Nephron progenitor cell (in vitro differentiated cells): ENCODE measurements at places on chromosomes 1 and 21.

DNA sequence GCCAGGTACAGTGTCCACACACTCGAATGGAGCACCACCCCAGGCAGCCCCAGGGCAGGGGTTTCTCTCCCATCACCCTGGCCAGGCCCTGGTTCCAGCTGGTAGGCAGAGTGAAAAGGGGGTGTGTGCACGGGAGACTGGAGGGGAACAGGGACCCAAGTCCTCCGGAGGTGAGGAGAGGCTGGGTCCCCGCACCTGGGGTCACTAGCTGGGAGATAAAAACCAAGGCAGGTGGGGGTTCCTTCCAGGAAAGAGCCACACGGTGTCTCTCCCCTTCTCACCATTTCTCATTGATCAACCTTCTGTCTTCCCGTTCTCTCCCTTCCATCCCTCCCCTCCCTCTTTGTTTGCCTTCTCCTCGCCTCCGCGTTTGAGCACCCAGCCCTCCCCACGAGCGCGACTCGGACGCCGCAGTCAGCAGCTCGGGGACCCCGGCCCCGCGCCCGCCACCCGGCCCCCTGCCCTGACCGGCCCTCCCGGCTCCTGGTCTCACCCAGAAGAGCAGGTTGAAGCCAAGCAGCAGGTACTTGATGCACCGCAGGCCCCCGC, 358 bp downstream of the TSPAN2 start:
- DNase-seq, result no peak

- DNase-seq, result no peak
Measured at GRCh38 chr1:107707111-107707510, 257.9 kb downstream of the VAV3 start.

GRCh38 chr1:40784141-40784770, 669 bp downstream of the KCNQ4 start:
- DNase-seq, result peak; percentile 47

DNA sequence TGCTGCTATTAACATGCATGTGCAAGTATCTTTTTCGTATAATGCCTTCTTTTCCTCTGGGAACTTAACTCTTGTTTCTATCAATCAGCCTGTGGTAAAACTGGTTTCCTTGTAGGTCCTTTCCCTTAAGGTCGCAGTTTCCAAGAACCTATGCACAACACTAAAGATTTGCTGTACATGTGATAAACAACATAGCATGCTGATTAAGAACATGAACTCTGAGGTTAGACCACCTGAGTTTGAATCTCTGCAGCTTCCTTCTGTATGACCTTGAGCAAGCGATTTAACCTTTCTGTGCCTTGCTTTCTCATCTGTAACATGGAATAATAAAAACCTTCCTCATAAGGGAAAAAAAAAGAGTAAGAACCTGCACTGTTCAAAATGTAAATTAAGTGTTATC, 186.4 kb downstream of the RYR2 start:
- DNase-seq, result no peak

DNA sequence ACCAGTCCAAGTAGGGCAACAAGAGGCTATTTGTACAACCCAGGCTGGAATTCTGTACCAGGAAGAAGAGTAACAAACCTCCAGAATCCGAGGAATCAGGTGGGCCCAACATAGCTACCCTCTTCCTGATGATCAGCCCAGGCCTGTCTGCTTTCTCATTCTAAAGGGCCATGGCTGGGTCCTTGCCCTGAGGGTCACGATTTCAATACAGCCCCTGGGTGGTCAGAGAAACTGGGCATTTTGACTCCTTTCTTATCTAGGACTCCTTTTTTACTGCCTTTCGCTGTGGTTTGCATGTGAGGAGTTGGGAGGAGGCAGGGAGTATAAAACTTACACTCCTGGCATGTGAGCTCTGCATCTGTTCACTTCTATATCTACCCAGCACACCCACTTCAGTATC, 164.9 kb upstream of the COA6 start:
- DNase-seq, result no peak

DNA sequence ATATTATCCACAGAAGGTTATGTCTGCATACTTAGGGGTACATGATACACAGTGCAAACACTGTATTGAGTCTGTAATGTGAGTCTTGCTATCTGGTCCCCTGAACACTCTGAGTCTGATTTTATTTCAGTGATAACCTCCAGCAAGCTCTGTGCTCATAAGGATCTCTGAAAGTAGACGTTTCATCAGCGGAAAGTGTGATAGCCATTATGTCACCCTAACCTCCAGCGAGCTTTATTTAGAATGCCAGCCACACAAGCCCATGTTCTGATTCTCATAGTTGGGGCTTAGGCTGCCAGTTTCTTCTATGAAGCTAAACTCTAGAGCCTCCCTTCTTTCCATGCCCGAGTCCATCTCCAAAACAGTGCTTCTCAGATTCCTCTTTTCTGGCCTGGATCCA, 3.3 kb downstream of the NR5A2 start:
- DNase-seq, result no peak

GRCh38 chr1:30328401-30329262, 394.8 kb downstream of the MATN1 start:
- no peak for DNase-seq

DNA sequence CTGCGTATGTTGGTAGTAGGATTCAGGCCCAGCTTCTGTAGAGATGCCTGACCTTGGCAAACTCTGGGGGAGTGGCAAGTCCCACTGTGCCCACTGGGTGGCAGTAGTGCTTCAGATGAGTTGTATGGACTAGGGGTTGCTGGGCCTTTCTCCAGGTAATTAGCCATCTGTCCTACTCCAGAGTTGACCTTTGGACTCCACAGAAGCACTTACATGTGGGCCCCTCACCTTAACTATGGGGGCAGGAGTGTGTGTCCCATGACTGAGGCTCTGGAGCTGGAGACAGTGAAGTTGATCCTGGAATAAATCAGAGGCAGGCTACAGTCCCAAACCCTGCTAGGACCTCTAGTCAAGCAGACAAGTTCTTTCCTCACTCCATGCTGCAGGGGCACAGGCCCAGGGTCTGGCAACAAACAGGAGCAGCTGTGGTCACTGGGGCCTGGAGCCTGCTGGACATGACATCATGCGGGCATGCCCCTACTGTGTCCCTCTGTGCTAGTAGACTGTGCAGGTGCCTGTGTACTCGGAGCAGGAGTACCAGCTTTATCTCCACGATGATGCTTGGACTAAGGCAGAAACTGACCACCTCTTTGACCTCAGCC, 4.6 kb downstream of the DMAP1 start:
- DNase-seq, result peak; percentile 91

DNA sequence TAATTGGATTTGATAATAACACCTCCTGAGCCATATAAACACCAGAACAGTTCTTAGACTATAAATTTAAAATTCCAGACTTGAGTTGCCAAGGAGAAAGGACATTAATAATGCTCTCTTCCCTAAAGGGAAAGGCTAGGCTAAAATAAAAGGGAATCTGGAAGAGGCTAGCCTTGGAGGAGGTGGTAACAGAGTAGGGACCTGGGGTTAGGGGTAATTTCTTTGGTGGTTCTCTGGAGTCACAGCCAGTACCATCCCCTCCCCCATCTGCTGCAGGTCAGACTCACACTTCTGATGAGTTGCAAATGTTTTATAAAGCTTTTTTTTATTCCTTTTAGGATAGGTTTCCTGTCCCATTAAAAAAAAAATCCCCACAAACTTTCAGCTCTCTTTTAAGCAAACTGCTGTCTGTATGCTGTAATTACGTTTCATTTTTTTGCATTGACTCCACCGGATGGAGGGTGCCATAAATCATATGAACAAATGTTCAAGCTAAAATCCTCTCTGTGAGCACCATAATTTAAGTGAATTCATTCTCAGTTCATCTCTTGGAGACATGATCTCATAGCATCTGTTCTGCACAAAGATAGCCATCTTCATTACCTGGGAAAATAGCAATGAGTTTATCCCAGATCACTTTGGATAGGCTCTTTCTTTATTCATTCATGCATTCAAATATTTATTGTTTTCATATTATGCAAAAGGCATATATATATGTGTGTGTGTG, 379.6 kb downstream of the TTLL7 start:
- no peak for DNase-seq

DNA sequence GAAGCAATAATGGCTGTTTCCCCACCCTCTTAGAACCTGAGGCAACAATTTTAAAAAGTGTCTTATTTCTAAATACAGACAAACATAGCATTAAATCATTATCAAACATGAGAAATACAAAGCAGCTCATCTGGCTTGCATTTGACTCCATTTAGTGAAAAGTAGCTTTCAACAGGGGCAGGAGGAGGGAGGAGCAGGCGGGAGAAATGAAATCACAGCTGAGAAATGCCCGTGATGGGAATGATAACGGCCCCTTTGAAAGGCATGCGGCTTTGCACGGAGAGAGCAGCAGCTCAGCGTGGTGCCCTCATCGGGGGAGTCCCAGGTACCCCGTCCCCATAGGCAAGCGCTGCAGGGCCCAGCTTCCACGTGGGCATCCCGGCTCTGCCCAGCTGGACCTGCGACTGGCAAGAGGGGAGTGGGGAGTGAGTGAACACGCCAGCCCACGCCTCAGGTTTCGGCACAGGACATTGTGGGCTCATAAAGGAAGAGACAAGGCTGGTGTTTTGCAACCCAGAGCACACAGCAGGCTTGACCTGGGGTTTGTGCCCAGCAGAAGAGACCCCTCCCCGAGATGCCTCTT, 134.6 kb downstream of the NPHP4 start:
- no peak for DNase-seq

GRCh38 chr21:28705616-28706015, 287.1 kb downstream of the LTN1 start:
- no peak for DNase-seq

DNA sequence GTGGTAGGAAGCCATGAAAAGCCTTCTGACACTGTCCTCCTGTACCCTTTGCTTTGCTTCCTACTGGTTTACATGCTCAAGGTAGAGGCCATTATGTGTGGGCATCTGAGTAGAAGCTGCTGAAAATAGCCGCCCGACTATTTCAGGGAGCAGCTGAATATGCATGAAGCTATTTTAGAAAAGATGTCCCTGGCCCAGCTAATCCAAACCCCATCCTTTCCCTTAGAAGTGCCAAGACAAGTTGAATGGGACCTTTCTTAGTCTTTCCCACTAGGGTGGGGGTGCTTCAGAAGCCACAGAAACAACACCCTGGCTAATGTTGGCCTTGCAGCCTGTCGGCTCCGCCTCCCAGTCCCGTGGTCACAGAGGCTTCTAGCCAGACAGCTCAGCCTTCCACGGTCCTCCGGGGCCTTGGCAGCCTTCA, 205.1 kb upstream of the EDN2 start:
- no peak for DNase-seq

- no peak for DNase-seq
Measured at GRCh38 chr1:207992677-207993236, 81.8 kb upstream of the CD34 start.

- DNase-seq, result no peak
Measured at GRCh38 chr1:239389703-239390102, 3.3 kb downstream of the CHRM3 start.

GRCh38 chr1:80008934-80009333, 1002.4 kb upstream of the ADGRL4 start:
- no peak for DNase-seq

DNA sequence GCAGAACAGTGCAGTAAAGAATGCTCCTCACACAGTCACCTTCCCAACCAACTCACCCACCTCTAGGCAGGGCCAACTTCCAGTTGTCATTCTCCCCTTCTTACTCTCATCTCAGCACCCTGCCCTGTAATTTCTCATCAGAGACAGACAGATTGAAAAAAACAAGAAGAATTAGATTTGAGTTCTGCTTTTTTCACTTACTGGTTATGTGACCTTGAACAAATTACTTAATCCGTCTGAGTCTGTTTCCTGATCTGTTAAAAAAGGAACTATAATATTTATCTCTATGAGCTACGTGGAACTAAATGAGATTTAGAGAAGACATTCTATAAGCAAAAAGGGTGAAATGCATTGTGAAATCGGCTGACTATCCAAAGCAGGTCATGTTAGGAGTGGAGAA, 330.3 kb downstream of the ZNF326 start:
- DNase-seq, result no peak

- no peak for DNase-seq
Measured at GRCh38 chr1:63878932-63879331, 105.1 kb downstream of the ROR1 start.

DNA sequence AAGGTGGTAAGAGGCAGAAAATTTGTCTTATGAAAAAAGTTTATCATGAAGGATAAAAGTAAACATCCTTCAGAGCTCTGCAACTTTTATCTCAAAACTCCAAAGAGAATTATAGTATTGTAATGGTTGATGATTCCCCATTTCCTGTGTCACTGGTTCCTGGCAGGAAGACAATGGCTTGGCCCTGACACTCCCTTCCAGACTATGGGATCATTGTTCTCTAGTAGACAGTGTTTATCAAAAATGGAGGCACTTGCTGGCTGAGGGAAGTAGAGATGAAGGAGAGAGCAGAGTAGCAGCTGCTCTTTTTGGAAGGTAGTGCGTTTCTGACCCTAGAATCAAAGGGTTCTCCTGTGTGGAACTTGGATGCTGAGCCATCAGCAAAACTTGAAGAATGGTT, 145.9 kb upstream of the ATP1B1 start:
- no peak for DNase-seq

DNA sequence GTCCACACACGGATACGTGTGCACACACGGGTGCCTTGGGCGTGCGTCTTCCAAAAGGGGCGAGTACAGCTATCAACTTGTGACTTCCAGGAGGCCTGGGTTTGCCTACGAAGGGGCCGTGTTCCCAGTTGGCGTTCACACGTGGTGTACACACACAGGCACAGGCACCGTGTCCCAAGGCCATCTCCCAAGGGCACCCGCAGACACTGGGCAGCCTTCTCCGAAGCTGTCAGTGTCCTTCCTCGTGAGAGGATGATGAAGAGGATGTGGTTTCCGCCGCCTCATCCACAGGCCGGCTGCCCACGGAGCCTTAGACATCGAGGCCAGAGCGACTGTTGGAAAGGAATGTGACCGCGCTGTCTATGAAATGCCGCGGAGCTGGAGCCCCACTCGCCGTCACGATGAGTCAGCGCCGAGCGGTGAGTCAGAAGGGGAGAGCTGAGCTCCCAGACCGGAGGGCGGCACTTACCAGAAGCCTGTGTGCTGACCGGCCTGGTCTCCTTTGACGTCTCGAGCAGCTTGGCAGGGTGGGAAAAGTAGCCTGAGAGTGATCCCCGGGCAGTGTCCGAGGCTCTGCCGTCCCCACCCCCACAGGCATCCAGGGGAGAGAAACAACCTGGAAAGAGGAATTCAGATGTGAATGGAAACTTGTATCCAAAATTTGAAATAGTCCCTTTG, 141.4 kb upstream of the ARHGEF16 start:
- DNase-seq, result peak; percentile 71

- DNase-seq, result no peak
Measured at GRCh38 chr1:183567584-183567983, 22.7 kb downstream of the NCF2 start.

- no peak for DNase-seq
Measured at GRCh38 chr21:36704281-36704957, 5.5 kb downstream of the SIM2 start.

DNA sequence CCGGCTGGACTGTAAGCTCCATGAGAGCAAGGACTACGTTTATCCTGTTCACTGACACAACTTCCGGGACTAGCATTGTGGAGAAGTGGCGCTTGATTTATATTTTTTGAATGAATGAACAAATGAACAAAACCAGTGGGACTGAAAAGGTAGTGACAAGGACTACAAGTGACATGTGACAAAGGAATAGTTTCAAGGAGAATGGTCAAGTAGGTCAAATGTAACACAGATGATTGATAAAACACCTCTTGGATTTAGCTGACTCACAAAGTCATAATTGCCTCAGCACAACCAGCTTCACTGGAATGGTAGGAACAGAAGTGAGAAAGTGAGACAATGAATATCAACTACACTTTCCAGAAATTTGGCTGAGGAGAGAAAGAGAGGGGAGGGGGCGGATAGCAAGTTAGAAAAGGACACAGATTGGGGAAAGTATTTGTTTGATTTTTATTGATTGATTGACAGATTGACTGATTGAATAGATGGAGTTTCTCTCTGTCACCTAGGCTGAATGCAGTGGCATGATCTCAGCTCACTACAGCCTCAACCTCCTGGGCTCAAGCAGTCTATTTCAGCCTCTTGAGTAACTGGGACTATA, 14.2 kb downstream of the MTF1 start:
- DNase-seq, result no peak
